Neural progenitor cell (in vitro differentiated cells): ENCODE measurements at places on chromosomes 12 and 14. TPM values are rescaled to one million over a fixed set of nuclear protein-coding genes. Genes with fewer than 3 reads are reported as not detected.

- no peaks in the 10 kb centered on the region for H3K27me3 ChIP-seq
- H3K27ac ChIP-seq: no peak overlapping the region
- H3K4me1 ChIP-seq: peaks cover 30% of the 10 kb centered on the region
- DNase-seq: no peak
Measured at GRCh38 chr12:124461241-124461673, 106.2 kb downstream of the NCOR2 start.

GRCh38 chr12:78086553-78087362, 256.1 kb downstream of the NAV3 start:
- H3K36me3 ChIP-seq: no peaks in the 10 kb centered on the region
- no peak overlapping the region for H3K4me3 ChIP-seq
- DNase-seq: no peak
- no peak overlapping the region for H3K27ac ChIP-seq

LBHD2 gene
- not detected in 2 replicates for total RNA-seq

GRCh38 chr14:82379291-82379690, 845.6 kb upstream of the SEL1L start:
- H3K4me1 ChIP-seq: no peaks in the 10 kb centered on the region
- H3K27ac ChIP-seq: no peak overlapping the region
- H3K27me3 ChIP-seq: no peaks in the 10 kb centered on the region
- DNase-seq: no peak

NPAS3 gene
- 0.25 TPM in 1 of 2 replicates, not detected in the other for total RNA-seq

GRCh38 chr14:50832935-50833630, 2.1 kb upstream of the NIN start:
- no peak overlapping the region for H3K27ac ChIP-seq
- H3K36me3 ChIP-seq: no peaks in the 10 kb centered on the region
- H3K4me3 ChIP-seq: no peak overlapping the region
- H3K27me3 ChIP-seq: peaks cover 44% of the 10 kb centered on the region

HOXC13 gene
- not detected in 2 replicates for total RNA-seq

DNA sequence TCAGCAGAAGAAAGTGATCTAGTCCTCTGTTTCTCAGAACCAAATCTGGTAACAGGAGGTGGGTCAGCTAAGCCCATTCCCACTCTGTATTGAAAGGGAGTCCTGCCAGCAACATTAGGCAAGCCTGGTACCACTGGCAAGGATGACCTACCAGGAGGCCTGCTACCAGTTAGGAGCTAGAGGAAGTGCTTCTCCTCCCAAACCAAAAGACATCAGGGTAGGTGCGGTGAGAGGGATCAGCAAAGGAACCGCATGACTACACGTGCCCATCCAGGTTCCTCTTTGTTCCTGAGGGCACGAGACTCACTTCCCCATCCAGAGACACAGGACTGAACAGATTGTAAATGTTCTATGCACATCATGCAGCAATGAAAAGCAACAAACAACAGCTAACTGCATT, 2.8 kb downstream of the KLRC4 start:
- no peaks in the 10 kb centered on the region for H3K36me3 ChIP-seq
- H3K4me1 ChIP-seq: no peaks in the 10 kb centered on the region
- DNase-seq: no peak
- no peak overlapping the region for H3K27ac ChIP-seq
- H3K27me3 ChIP-seq: no peaks in the 10 kb centered on the region
- no peak overlapping the region for H3K4me3 ChIP-seq

- no peaks in the 10 kb centered on the region for H3K36me3 ChIP-seq
- peaks cover 7% of the 10 kb centered on the region for H3K4me1 ChIP-seq
- DNase-seq: no peak
- no peak overlapping the region for H3K4me3 ChIP-seq
Measured at GRCh38 chr12:6729186-6729585, 5.3 kb downstream of the COPS7A start.

DDX23 gene
- 95.6 and 109 TPM in 2 replicates for total RNA-seq

USP30 gene
- total RNA-seq: 17.4 and 17.6 TPM in 2 replicates

- no peaks in the 10 kb centered on the region for H3K4me1 ChIP-seq
- H3K36me3 ChIP-seq: no peaks in the 10 kb centered on the region
- peaks cover 34% of the 10 kb centered on the region for H3K27me3 ChIP-seq
Measured at GRCh38 chr12:57469296-57470164, 9.9 kb downstream of the GLI1 start.

PRB2 gene
- not detected in 2 replicates for total RNA-seq

GRCh38 chr14:65359503-65359902, 53.0 kb upstream of the FUT8 start:
- no peaks in the 10 kb centered on the region for H3K27me3 ChIP-seq
- H3K36me3 ChIP-seq: no peaks in the 10 kb centered on the region
- H3K27ac ChIP-seq: no peak overlapping the region
- H3K4me3 ChIP-seq: no peak overlapping the region
- H3K4me1 ChIP-seq: no peaks in the 10 kb centered on the region

DNA sequence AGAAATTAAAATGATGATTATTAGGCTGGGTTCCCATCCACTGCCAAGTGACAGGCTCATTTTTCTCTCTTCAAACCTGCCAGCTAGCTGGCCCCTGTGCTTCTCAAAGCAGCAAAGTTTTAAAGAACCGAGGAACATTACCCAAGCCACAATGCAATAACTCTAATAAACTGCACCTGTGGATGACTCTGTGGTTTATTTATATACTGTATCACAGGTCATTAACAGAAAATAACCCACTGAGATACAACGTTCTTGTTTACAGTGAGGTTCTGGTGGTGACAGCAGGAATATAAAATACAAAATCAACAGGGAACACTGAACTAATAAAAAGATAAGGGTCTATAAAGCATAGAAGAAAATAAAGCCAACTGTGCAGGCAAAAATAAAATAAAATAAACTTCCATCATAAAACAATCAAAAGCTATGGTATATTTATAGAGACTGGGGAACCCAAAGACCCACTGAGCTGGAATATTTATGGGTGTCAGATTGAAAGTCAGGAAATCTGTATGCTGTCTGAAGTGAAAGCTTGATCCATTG, 472.9 kb downstream of the NOVA1 start:
- no peaks in the 10 kb centered on the region for H3K36me3 ChIP-seq
- DNase-seq: no peak
- H3K27ac ChIP-seq: no peak overlapping the region
- peaks cover 10% of the 10 kb centered on the region for H3K4me1 ChIP-seq

LRIG3 gene
- total RNA-seq: 56.2 and 67.5 TPM in 2 replicates

DNA sequence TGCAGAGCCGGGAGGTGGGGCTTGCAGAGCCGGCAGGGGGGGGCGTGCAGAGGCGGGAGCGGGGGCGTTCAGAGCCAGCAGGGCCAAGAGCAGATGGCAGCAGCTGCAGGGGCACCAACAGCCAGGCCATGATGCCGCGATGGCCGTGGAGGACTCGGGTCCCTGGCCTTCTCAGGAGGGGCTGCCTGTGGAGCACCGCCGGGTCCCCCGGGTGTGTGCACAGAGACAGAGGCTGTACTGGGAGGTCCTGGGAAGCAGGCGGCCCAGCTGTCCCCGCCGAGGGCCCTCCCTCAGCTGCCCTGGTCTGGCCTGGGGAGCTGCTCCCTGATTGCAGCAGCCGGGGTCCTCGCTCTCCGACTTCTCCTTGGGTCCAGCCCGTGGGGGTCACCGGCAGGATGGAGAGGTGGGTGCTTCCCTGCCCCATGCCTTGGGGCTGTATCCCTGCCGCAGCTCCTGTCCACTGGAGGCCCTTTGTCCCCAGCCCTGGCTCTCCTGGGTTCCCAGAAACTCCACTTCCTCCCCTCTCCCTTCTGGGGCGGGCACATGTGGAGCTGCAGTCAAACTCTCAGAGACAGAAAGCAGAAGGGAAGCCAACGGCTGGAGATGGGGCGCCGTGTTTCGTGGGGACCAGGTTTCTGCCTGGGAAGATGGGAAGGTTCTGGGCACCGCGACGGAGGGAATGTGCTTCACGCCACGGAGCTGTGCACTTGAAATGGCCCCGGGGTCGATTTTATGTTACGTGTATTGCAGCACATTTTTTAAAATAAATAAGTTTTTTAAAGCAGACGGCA, 75.8 kb upstream of the GALNT9 start:
- no peak overlapping the region for H3K4me3 ChIP-seq

DNA sequence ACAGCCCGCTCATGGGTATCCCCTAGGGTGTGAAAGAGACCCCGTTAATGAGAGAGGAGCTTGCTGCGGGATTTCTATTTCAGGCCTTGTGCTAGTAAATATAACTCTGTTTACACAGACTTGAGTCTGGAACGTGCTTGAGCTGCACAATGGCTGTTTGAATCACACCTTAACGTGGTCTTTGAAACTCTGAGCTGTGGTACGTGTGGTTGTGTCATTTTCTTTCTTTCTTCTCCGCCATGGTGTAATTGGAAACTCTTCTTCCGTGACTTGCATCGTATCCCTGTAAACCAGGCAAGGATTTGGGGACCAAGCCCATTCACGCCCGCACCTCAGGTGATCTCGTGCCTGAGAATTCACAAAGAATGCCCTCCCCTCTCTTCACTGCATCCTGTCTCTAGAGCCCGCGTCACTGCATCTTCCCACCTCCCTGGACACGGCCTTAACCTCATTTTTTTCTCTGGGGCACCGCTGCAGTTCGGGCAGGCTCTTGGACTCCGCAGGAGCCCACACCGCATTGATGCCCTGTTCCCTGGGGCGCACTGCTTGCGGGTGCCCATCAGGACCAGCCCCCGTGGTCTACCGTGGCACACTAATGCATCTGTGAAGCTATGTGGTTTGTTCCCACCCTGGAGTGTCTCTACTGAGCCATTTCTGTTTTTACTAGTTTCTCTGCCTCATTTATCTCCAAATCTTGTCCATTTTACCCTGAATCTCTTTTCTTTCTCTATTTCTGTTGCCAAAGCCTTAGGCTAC, 78.4 kb upstream of the PARP11 start:
- H3K36me3 ChIP-seq: no peaks in the 10 kb centered on the region
- peaks cover 6% of the 10 kb centered on the region for H3K4me1 ChIP-seq
- no peak overlapping the region for H3K27ac ChIP-seq

- no peak overlapping the region for H3K4me3 ChIP-seq
- peak overlapping the region; percentile 82 for H3K27ac ChIP-seq
- no peaks in the 10 kb centered on the region for H3K36me3 ChIP-seq
- peaks cover 60% of the 10 kb centered on the region for H3K4me1 ChIP-seq
Measured at GRCh38 chr12:62717643-62718042, 217.3 kb downstream of the PPM1H start.

ERBB3 gene
- 6.3 and 8.8 TPM in 2 replicates for total RNA-seq

DNA sequence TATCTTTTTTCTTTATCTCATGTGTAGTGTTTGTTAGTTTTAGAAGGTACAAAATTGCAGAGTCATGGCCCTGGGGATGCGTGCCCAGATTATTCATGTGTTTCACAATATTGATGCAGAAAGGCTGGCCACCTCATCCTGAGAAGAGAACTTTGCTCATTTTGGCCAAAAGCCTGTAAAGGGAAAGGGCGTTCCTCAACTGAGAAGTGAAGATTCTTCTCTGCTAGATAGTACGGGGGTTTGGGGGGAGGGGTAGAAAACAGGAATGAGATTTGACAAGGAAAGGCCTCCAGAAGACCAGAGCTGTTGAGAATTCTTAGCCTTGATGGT, 1.7 kb downstream of the MGST1 start:
- H3K4me1 ChIP-seq: peaks cover 57% of the 10 kb centered on the region
- H3K36me3 ChIP-seq: peaks cover 3% of the 10 kb centered on the region
- H3K4me3 ChIP-seq: peak overlapping the region; percentile 77

DNA sequence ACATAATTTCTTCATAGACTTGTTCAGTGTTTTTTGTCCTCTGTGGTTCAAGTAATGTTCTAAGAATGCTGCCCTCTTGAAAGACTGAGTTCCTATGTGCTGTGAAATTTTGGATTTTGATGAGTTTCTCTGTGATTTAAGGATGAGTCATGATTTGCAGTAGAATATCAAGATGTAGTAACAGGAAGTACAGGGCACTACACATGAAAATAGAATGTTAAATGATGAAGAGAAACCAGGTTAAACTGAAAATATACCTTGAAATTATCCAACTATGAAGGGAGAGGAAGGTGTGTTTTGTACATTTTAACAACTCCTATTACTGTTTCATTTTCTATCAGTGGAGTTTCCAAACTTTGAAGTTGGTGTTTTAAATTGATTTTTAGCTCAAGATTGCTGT, 4.8 kb downstream of the ELK3 start:
- peaks cover 40% of the 10 kb centered on the region for H3K27me3 ChIP-seq
- H3K4me3 ChIP-seq: no peak overlapping the region
- no peak overlapping the region for H3K27ac ChIP-seq
- no peaks in the 10 kb centered on the region for H3K36me3 ChIP-seq

GRCh38 chr14:104040539-104040938, 45.0 kb upstream of the ASPG start:
- H3K4me1 ChIP-seq: peaks cover 11% of the 10 kb centered on the region
- H3K27ac ChIP-seq: no peak overlapping the region
- no peaks in the 10 kb centered on the region for H3K36me3 ChIP-seq
- no peaks in the 10 kb centered on the region for H3K27me3 ChIP-seq

GRCh38 chr14:62143245-62143644, 381.0 kb downstream of the SNAPC1 start:
- DNase-seq: no peak
- H3K27me3 ChIP-seq: no peaks in the 10 kb centered on the region
- no peak overlapping the region for H3K4me3 ChIP-seq
- H3K36me3 ChIP-seq: no peaks in the 10 kb centered on the region

DNA sequence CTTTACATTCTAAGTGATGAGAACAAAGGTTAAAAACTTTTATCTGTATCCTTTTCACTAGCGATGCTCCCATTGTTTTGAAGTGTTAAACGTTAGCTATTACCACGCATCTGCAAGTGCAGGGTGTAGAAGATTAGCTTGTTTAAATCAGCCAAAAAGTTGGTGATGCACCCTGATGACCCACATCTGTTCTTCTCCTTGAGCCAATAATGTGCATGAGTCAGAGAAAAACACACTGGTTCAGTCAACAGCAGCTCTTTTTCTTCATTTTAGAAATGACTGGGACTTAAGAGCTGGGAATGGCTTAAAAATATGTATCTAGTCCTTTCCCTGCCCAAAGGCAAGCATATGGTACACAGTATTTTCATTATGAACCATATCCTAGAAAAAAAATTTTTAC, 323.5 kb upstream of the PDE3A start:
- H3K36me3 ChIP-seq: no peaks in the 10 kb centered on the region
- no peak for DNase-seq
- H3K27ac ChIP-seq: no peak overlapping the region
- H3K4me3 ChIP-seq: no peak overlapping the region
- H3K4me1 ChIP-seq: peaks cover 7% of the 10 kb centered on the region

AMN gene
- 0.28 TPM in 1 of 2 replicates, not detected in the other for total RNA-seq

GRCh38 chr12:131025234-131025633, 71.5 kb downstream of the ADGRD1 start:
- no peak for DNase-seq
- peaks cover under 1% of the 10 kb centered on the region for H3K4me1 ChIP-seq
- H3K27me3 ChIP-seq: no peaks in the 10 kb centered on the region
- H3K27ac ChIP-seq: no peak overlapping the region
- H3K4me3 ChIP-seq: no peak overlapping the region

DNA sequence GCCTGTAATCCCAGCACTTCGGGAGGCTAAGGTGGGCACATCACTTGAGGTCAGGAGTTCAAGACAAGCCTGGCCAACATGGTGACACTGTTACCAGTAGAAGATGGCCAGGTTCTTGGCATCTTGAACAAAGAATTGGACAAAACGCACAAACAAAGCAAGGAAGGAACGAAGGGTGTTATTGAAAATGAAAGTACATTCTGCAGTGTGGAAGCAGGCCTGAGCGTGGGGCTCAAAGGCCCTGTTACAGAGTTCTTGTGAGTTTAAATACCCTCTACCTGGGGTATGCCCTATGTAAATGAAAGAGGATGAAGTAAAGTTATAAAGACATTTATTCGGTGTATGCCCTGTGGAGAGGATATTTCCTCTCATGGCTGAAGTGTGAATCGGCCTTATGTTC, 20.8 kb upstream of the CDK17 start:
- H3K4me3 ChIP-seq: no peak overlapping the region
- no peaks in the 10 kb centered on the region for H3K4me1 ChIP-seq
- H3K27ac ChIP-seq: no peak overlapping the region
- H3K27me3 ChIP-seq: no peaks in the 10 kb centered on the region
- DNase-seq: no peak
